Stimulated activated CD8-positive, alpha-beta memory T cell treated with anti-CD3 and anti-CD28 coated beads, Interleukin-2, amount 100 ng/mL, for 1 hour (primary cell): ENCODE measurements at places on chromosomes 5 and 9.

- DNase-seq = no peak
These were observed 586.4 kb downstream of the TLE4 start for GRCh38 chr9:80158131-80158530.

GRCh38 chr9:95605816-95606488, 89.2 kb upstream of the PTCH1 start:
- DNase-seq = no peak

DNA sequence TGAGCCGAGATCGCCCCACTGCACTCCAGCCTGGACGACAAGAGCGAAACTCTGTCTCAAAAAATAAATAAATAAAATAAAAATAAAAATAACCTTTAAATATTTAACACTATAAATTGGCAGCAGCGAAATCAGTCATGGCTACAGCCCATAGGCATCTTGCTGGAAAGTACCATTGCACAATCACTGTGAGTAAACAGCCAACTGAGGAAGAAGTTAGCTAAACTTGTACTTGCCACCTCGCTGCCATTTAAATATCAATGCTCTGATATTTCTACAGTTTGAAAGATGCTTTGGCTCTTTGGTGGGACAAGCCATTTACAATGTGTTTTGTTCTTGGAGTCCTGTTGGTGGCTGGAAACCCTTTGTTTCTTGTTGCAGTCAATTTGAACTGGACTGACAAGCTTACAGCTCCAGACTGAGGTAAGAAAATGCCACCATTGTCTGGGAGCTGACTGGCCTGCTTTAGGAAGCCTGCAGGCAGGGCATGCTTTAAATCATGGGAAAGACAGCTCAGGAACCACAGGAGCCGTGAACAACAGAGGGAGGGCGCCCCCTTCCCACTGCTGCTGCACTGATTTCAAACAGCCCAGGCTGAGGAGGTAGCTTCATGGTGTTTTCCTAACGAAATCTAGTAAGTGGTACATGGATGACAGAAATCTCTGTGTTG, 322.8 kb upstream of the RFX3 start:
- DNase-seq = no peak

GRCh38 chr9:112262577-112262976, 70.8 kb downstream of the PTBP3 start:
- DNase-seq = no peak

DNA sequence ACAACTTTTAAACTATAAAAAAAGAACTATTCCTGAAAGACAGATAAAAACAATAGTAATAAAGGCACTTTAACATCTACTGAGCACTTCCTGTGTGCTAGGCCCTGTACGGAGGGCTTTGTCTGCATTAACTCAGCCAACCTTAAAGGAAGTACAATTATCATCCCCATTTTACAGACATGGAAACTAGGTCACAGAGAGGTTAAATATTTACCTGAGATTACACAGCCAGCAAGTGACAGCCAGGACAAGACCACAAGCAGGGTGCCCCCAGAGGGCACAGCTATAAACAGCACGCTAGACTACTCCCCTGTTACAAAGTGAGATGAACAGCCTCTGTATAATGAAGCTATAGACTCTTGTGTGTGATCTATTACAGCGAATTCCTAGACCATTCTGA, 25.5 kb downstream of the DDX31 start:
- DNase-seq = no peak

DNA sequence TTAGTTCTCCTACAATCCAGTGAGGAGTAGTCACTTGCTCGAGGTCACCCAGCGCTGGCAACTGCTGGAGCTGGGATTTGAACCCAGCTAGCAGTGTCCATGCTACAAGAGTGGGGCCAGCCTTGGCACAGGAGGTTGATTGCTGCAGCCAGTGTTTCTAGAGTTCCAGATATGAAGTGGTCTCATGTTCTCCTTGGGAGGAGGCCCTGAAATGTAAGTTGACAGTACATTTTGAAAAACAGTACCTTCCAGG, 802 bp downstream of the CCDC107 start:
- no peak for DNase-seq

DNA sequence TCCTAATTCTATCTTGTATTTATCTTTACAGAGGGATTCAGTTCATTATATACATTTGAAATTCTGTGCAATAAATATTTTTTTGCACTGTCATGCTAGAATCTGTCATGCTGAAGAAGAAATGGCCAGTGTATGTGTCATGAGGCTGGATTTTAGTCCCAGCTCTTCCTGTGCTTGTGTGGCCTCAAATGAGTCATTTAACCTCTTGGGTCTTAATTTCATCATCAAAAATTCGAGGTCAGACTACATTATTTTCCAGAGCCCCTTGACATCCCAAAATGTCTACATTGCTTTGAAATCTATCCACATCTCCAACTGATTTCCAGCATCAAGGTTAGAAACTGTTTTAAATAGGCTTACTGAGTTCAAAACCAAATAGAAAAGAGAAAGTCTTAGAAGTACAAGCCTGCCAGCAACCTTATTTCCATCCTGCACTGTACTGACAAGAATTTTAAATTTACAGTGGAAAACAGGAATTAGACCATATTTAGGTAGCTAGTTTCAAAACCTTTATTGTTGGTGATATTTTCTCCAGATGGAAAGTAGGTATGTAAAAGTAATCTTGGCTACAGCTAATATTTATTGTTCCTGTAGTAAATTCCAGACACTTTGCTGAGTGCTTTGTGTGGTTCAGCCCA, 96.7 kb upstream of the MAMDC2 start:
- DNase-seq = no peak

- no peak for DNase-seq
These were observed 17.9 kb upstream of the KIF4B start for GRCh38 chr5:154995679-154996078.

DNA sequence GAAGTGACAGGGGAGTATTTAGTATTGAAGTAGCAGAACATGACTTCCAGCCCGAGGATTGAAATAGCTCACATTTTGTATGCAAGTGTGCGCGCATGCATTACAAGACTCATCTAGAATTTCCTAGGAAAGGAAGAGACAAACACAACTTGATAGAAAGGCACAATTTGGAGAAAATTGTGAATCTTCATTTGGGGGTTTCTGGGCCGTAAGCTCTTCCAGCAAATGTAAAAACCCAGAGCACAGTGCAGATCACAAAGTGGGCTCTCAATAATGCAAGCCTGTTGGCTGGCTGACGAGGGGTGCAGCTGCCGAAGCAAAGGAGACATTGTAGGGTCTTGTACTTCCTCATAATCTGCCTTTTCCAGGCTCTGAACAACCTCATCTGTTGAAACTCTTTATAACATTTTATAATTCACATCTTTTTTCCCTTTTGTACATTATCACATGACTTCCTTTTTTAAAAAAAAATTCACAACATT, 109.0 kb downstream of the BAAT start:
- DNase-seq = no peak

DNA sequence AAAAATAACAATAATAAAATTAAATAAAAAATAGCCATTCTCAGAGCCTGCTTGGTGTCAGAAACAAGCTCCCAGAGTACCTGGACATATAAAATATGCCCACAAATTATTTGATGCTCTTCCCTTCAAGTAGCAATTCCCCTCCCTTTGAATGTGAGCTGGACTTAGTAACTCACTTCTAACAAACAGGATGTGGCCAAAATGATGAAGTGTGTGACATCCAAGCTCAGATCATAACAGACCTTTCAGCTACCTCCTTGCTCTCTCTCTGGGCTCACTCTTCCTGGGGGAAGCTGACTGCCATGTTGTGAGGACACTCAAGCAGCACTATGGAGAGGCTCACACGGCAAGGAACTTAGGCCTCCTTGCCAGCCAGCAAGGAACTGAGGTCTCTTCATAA, 69.0 kb downstream of the SPRY4 start:
- DNase-seq = no peak

- no peak for DNase-seq
These were observed 256.4 kb downstream of the ICE1 start for GRCh38 chr5:5678909-5679308.
